ENCODE measurements at places on chromosomes 7 and 10.
A peak's percentile ranks its signal among the peaks of the same experiment; 100 is the strongest.

- ATAC-seq, result no peak
These were observed 193.3 kb upstream of the ZNF804B start for GRCh38 chr7:88566162-88566729.

- ATAC-seq, result peak; percentile 29
These were observed 51.1 kb upstream of the IL6 start for GRCh38 chr7:22675917-22676343.

DNA sequence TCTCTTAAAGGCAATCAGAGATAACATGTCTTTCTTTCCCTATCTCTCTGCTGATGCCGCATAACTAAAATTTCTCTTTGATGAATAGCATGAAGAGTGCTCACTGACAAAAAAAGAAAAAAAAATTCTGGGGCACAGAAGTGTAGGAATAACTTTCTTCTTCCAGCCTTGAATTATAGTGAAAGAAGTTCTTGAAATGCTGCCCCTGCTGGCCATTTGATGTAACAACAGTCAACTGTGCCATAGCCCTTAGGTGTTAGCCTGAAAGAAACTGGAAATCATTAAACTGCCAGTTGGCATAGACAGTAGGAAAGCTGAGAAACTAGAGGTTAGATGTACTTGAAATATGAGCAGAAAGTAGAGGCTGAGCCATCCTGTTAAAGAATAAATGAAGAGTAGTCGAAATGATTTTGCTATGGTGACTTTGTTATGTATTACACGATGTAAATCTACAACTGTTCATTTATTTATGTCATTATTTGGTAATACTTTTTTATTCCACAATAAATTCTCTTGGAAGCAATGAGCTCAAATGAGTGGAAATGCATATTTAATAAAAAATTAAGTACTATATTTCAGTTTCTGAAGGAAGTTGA lies 48.3 kb upstream of the FAM171A1 start:
- no peak for ATAC-seq

GRCh38 chr10:51649064-51649463 lies 50.3 kb downstream of the CSTF2T start:
- ATAC-seq, result no peak

- ATAC-seq, result peak; percentile 80
These were observed 115.3 kb downstream of the SGMS1 start for GRCh38 chr10:50508315-50509051.

- no peak for ATAC-seq
These were observed 10.2 kb downstream of the CCDC6 start for GRCh38 chr10:59896191-59896590.

DNA sequence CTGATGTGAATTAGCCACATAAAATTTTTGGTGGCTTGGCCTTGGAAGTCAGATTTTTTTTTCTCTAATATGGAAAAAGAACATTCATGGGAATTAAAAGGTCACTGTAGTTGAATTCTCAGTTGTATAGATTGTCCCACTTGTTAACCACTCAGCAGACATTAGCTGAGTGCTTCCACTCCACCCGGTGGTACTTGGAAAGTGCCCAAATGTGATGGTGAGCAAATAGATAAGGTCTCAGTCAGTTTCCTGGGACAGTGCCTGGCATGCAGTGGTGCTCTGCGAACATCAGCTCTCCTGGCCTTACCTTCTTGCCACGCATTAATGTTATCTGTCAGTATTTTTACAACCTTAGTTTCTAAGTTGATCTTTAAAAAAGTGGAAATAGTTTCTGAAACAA lies 1.4 kb downstream of the ATP5F1C start:
- ATAC-seq, result no peak

DNA sequence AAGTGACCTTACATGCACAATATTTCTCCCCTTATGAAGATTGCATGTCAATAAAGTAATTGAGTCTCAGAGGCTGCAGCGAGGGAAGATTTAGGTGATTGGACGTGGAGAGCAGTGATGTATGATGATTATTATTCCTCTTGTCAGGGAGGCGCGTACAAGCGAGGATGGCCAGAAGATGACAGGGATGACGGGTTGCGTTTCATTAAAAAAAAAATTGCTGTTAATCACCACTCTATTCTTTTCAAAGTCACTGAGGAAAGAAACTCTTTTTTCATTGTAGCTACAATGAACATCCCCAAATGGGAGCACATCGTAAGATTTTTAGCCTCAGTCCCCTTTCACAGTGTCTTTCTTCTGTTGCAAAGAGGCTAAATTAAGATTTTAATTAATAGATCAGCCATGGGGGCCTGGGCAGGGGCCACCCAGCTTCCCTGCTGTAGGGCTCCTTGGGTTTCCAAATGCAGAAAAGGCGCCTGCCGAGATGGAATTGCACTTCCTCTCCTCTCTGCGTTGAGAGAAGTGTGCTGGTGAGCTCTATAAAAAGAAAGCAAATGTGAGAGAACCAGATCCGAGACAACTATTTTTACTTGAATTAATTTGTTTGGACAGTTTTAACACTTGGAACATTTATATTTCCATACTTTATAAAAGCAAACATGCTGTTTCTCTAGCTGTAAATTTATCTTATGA lies 998.1 kb downstream of the LRMDA start:
- ATAC-seq, result no peak

DNA sequence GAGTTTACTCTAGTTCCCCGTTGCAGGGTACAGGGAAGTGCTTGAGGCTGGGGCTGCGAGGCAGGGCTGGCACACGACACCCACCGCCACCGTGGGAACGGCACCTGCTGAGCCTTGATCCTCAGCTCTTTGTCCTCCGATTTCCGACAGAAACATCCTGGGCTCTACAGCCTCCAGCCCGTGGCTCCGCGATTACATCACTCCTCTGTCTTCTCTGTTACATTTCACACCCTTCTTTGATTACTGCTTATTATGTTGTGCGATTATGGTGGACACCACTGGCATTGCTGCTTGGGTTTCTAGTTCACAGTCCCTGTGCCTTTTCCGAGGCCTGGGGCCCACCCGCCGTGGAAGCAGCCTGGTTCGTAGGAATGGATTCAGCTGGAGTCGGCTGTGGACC lies 26.9 kb downstream of the FKBP6 start:
- ATAC-seq, result no peak

DNA sequence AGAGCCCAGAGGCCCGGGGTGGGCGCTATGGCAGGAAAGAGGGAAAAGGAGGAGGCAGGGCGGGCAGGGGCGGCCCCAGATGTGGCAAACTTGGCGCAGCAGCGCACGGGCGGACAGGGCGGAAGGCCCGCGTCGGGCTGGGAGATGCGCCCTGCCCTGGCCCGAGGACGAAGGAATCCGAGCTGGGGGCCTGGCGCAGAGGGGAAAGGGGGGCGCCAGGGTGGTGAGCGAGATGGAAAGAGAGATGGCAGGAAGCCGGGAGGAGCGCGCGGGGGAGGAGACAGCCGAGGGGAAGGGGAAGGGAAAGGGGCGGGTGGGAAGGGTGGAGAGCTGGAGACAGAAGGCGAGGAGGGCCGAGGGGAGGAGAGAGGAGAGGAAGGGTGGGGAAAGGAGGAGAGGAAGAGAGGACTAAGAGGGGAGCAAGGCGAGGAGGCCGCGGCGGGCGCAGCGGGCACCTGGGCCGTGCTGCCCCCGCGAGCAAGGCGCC lies at the start of gene MARVELD1:
TSS of gene MARVELD1 (plus strand) at position 392 of the 487 bp plus-strand sequence. CDS start 147 bp downstream, outside the sequence.
- no peak for ATAC-seq

DNA sequence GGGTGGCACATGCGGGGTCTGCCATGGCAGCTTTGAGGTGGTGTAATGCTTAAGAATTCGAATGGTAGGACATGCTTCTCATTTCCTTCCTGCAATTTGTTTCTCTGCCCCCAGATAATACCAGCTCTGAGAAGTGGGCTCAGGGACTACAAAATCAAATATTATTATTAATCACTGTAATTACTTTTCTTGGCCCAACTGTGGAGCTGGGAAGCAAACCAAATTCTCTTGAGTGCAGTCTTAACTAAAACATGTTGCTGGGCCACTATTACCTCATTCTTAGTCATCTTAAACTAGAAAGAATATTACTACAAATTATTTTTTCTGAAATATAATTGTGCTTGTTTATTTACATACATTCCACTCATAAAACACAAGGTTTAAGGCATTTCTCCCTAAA lies 566.7 kb upstream of the NRP1 start:
- no peak for ATAC-seq

DNA sequence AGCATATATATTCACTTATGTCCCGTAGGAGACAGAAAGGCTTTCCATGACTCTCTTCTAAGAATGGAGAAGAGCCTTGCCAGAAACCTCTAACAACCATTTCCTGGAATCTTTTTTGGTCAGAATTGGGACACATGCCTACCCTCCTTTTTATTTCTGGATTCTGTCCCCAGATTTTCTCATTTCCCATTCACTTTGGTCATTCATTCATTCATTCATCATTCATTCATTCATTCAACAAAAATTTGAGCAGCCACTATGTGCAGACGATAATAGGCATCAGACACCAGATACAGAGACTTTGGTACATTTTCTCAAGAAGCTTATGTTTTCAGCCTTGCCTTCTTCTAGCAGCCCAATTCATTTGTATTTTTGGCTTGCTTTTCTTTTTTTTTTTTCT lies 6.0 kb downstream of the ENTPD7 start:
- ATAC-seq, result no peak

GRCh38 chr10:21369697-21370096 lies 155.8 kb downstream of the SKIDA1 start:
- no peak for ATAC-seq

DNA sequence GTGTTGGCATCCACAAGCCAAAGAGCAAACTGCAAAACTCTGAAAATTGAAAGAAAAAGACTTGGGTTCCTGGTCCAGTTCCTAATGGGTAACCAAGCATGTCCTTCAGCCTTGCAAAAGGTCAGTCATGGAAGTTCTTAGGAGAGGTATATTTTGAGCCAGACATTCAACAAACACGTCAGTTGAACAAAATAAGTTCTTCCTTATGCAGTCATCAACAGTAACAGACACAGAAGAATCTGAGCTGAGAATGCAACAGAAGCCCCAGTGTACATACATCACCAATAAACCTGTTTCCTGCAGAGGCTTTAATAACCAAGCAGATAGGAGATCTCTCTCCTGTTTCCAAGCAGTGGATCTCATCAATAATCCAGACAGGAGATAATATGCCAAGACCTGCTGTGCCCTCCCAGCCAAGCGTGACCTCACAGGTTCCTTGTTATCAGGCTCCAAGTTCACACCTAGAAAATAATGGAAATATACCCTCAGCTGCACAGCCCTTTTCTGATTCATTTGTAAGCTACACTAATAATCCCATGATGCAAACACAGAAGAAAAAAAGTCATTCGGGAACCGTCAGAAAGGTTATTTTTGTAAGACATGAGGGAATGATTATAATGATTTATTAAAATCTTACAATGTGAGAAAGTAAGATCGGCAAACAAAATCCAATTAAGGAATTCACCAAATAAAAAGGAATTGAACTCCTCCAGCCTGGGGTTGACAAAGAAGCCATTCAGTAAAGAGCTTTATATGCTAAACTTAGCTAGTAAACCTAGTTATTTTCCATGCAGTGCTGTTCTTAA lies 90.7 kb downstream of the DGKI start:
- no peak for ATAC-seq
